ENCODE measurements at places on chromosomes 5 and 9.

DNA sequence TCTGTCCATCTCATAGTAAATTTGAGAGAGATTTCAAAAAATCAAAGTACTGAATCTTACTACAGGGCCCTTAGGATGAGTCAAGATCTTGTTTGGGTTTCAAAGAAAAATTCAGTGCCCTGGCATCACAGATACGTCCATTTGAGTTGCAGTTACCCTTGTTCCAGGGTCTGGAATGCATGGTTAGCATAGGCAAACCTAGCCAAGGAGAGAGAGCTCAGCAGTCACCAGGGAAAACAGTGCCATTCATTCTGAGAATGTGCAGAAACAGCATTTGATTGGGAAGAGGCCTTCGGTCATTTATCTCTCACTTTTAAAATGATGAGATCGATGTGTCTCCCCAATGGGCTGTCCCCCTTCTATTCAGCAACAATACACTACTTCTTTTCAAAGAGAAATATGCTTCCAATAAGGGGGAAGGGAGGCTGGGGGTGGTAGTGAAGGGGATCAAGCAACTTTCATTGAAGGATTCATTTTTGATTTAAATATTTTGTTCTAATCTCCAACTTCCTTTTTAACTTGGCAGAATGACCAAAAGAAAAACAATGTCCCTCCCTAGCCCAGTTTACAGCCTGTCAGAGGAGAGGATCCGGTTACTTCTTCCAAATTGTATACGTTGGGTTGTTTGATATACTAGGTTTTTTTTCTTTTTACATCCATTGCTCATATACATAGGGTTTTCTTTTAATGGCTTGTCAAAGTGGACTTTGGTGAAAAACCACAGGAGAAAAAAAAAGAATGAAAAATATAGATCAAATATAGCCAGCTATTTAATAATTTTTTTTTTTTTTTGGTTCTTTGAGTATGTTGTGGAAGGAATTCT lies 491.1 kb downstream of the CCDC171 start:
- DNase-seq: no peak

DNA sequence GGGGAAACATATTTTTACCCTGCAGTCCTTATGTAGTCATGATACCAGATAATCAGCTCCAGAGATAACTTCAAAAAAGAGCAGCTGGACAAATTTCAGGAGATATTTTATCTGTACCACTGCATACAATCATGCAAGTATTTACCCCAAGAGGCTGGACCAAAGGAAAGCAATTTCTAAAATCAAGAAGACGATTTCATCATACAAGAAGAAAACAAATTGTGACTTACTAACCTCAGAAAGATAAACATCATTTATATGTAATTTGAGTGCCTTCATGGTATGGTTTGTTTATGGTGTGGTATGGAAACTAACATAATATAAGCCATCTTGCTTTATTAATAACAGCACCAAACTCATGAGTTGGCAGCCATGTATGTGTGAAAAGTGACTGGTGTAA lies 603.6 kb downstream of the PSAT1 start:
- DNase-seq: no peak

GRCh38 chr5:39473156-39473775 lies 48.5 kb upstream of the DAB2 start:
- no peak for DNase-seq

DNA sequence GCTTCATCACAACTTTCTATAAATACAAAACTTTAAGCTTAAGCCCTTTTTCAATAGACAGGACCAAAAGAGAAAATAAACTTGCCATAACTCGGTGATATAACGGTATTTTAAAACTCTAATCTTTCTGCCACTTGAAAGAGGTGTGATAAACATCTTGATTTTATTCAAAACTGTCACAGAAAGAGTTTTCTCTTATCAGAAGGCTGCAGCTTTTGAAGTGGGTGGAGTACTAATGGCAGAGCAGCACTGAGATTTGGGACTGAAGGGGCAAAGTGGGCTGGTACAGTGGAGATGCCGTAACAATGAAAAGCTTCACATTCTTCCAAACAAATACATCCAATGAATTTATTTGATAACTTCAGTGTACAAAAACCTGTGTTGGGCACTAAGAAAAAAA lies 92.5 kb downstream of the FBXO38 start:
- DNase-seq: no peak

GRCh38 chr5:52800394-52801213 lies 12.9 kb downstream of the ITGA1 start:
- DNase-seq: no peak

DNA sequence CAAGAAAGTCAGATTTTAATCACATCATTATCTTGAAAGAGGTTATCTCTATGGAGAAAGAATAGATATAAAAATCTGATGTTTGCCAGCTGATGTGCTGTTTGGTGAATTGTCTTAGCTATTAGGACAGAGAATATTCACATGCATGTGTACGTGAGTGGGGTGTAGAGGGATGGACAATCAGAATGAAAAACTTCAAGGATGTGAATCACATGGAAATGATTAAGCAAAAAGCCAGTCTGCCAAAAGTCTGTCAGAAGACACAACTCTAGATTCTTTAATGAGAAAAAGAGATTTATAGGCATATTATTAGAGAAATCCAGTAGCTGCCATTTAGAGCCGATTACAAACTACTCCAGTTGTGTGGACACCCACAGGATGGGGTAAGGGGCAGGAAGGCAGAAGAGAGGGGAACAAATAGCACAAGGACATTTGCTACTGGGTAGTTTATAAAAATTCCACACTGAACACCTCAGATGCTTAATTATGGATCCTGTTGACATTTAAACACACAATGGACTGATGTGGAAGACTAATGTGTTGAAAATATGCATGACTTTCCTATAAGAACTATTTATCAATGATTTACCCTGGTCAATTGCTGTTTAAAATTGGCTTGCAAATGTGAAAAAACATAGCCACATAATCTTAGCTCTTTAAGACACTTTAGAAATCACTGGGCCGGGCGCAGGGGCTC lies 127.4 kb downstream of the PTTG1 start:
- DNase-seq: no peak

- no peak for DNase-seq
Observed at GRCh38 chr5:103362211-103362610, 103.6 kb downstream of the MACIR start.

DNA sequence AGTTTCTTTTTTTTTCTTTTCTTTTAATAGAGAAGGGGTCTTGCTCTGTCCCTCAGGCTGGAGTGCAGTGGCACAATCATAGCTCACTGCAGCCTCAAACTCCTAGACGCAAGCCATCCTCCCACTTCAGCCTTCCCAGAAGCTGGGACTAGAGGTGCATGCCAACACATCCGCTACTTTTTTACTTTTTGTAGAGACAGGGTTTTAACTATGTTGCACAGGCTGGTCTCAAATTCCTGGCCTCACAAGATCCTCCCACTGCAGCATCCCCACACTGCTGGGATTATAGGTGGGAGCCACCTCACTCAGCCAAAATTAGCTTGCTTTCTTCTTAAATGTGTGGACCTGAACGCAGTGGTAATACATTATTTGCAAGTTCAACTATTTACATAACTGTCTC lies 66.1 kb downstream of the SERINC5 start:
- DNase-seq: no peak

DNA sequence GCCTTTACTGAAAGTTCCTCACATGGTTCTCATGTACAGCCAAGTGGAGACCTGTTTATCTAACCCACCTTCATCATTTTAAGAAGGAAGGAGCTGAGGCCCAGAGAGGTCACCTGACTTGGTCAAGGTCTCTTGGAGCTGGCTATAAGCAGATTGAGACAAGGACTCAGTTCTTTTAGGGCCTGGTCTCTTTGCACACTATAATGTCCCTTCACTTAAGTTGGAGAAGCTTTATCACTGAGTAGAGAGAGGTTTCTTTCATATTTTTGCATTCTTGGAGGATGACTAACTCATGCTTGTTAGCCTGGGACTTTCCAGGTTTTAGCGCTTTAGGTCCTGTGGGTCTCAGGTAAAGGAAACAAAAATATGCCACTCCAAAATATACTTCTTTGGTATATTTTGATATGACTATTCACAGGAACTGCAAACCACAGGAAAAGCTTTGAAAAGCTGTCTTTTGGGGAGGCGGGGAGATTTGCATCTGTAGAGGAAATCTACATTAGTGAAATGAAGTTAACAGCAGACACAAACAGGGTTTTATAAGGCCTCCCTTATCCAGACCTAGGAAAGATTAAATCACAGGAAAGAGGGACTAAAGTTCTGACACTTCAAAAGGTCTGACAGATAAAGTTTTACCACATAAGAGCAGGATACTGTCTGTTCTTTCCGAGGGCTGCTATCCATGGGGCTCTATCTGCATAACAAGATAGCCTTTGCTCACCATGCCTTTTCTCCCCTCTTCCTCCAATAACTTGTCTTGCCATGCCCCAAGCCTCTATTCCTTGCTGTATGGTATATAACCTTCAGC lies 95.8 kb upstream of the ANKRD55 start:
- peak; percentile 55 for DNase-seq

DNA sequence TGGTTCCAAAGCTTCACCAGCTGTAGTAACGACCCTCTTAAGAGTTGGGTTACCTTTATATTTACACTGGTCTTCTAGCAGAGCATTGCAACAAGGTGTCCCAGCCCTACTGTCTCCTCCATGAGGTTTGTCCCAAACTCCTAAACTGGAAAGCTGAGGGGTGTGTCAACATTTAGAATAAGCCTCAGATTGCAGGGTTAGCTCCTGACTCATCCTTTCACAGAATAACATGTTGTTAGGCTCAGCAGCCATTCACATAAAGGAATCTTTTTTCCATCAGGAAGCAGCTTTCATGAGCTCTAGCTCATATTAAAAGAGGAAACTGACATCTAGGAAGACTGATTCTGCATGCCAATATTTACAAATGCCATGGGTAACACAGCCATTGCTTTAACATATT lies 238.7 kb downstream of the EFNA5 start:
- no peak for DNase-seq

GRCh38 chr5:142756576-142756975 lies 13.6 kb upstream of the ARHGAP26 start:
- no peak for DNase-seq

GRCh38 chr9:95044731-95045508 lies 272.6 kb downstream of the FANCC start:
- DNase-seq: no peak

- no peak for DNase-seq
Observed at GRCh38 chr5:55570026-55570425, 35.3 kb upstream of the PLPP1 start.

GRCh38 chr5:129243039-129243438 lies 148.5 kb downstream of the ISOC1 start:
- no peak for DNase-seq

DNA sequence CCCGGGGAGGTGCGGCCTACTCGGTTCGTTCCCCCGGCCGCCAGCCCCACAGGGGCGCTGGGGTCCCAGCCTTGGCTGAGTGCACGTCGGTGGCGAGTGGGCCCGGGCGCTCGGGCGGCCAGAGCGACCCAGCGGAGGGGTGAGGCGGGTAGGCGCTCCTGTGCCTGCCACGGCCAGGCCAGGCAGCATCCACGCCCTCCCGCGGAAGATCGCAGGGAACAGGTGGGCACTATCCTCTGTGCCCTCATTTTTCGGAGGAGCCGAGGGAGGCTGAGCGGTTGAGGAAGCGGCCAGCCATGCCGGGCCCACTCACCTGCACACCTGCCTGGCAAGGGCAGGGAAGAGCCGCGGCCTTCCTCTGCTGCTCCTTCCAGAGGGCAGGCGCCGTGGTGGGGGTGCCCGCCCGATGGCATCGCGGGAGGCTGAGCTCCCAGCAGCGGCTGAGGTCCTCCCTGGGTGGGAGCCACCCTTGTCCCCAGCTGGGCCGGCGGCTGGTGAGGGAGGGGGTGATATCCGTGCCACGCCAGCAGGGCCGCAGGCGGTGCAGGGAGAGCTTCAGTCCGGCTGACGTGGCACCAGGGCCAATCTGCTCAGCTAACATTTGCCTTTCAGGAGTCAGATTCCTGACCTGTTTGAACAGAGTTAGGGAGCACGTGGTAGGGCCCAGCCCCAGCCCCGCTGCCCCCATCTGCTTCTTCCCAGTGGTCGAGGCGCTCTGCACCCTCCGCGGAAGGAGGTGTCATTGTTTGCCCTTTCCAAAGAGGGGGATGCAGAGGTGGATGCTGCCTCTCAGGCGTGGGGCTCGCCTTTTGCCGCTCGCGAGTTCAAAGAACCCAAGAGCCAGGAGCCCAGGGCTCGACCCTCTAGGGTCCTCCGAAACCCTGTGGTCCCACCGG lies 1.6 kb upstream of the SEC16A start:
- no peak for DNase-seq

DNA sequence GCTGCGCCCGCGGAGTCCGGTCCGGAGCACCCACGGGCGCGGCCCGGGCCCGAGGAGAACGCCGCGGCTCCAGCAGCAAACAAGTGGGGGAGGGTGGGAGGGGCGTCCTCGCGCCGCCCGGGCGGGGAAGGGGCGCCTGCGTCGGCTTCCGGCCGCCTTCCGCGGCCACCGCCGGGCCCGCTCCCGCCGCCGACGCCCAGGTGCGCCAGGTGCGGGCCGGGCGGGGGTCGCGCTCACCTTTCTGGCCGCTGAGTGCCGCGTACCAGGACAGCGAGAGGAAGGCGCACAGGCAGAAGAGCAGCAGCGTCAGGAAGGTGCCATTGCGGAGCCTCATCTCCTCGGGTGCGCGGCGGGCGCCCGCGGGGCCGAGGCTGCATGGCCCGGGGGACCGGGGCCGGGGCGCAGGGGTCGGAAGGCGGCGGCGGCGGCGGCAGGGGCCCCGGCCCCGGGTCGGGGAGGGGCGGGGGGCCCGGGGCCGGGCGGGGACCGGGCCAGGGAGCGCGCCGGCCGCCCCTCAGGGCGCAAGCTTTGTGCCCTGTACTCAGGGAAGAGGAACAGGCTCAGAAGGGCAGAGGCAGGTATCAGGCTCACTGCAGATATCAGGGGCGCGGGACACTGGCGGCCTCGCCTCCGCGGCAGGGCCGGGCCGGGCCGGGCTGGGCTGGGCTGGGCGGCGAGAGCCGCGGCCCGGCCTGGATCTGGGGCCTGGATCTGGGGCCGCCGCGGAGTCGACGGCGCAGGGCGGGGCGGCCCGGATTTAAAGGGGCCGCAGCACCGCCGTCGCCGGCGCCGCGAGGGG lies at the start of gene MGAT4B:
Gene MGAT4B, minus strand, starts transcription at position 617 of the 799 bp plus-strand sequence. Its CDS starts 283 bp downstream, at position 334.
- DNase-seq: no peak

DNA sequence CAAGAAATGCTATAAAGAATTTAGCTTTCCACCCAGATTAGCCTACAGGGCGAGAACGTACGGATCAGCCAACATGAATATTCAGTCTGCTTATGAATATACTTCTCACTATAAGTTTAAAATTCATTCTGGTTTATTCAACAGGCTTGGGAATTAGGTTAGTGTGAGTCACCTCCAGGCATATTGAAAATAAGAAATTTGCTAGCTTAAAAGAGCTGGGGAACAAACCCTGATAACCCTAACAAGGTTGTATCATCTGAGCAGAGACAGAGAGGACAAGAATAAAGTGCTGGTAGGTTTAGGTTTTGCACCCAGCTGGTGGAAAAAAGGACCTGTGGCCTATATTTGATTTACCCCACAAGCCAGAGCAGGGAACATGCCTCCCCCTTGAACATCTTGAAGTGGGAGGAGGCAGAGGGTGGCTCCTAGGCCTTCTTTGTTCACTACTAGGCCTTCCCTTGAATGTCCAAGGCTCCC lies 12.3 kb downstream of the FNBP1 start:
- DNase-seq: no peak

GRCh38 chr9:93648836-93649235 lies 72.5 kb downstream of the PHF2 start:
- DNase-seq: no peak
